Placental pericyte (primary cell): ENCODE measurements at places on chromosomes 1 and 21. TPM values are rescaled to one million over a fixed set of nuclear protein-coding genes. Genes with fewer than 3 reads are reported as not detected.

The CELF3 gene
- not detected in 2 replicates for total RNA-seq

The RABGGTB gene
- 69.2 and 116 TPM in 2 replicates for total RNA-seq

The LRRC7 gene
- under 0.01 TPM in 2 replicates for total RNA-seq

The TEDDM1 gene
- total RNA-seq = not detected in 2 replicates

The CXADR gene
- total RNA-seq = 3.1 and 5.6 TPM in 2 replicates

The LRRIQ3 gene
- total RNA-seq = 0.72 TPM in 1 of 2 replicates, not detected in the other

The CLDN17 gene
- not detected in 2 replicates for total RNA-seq

The RUNX1 gene
- total RNA-seq = 25.4 and 45.7 TPM in 2 replicates

The LEFTY2 gene
- not detected in 2 replicates for total RNA-seq

The TLCD4 gene
- total RNA-seq = 0.22 and 0.29 TPM in 2 replicates

The HFM1 gene
- 0.14 and 0.22 TPM in 2 replicates for total RNA-seq

The ESRRG gene
- total RNA-seq = under 0.01 TPM in 1 of 2 replicates, not detected in the other

The INKA2 gene
- 4.0 and 6.3 TPM in 2 replicates for total RNA-seq

The OR2W3 gene
- 1.4 and 1.8 TPM in 2 replicates for total RNA-seq

The BACE2 gene
- total RNA-seq = 10.7 and 18.8 TPM in 2 replicates

The NTRK1 gene
- not detected in 2 replicates for total RNA-seq

The C1orf74 gene
- 1.8 and 4.4 TPM in 2 replicates for total RNA-seq

The ERMAP gene
- 11.3 and 22.1 TPM in 2 replicates for total RNA-seq

The MRPS21 gene
- 25.1 and 29.8 TPM in 2 replicates for total RNA-seq
